ENCODE measurements at places on chromosomes 2 and 18.

DNA sequence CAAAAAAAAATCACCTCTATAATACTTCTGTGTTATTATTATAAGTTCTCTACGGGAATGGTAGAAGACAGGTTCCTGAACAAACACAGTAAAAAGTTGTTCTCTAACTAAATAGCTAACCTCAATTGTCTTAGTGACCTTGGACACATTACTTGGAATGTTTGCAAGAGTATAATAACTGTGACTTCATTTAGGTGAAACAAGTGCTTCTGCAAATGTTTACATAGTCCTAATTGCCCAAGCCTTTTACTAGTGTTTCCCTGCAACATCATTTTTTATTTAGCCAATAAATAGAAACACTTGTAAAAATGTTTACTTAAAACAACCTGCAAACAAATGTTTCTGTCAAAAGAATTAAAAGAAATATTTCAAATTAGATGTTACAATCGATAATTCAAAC lies 9.9 kb downstream of the PLEKHM3 start:
- DNase-seq: no peak

DNA sequence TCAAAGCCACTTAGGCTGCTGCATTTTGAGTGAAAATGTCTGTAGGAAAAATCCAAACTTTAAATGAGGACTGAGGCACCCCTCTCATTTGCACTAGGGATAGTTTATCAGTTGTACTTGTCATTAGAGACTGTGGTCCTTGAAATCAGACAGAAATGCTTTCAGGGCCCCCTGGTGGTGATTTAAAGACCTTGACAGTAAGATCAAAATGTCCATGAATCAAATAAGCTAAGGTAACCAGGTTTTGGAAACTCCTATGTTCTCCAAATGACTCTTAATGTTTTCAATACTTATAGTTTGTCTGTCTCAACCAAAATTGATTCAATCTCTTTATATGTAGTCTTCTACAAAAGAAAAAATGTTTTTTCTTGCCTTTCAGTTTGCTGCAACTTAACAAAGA lies 28.8 kb upstream of the DDX18 start:
- peak; percentile 25 for DNase-seq

- DNase-seq: no peak
Measured at GRCh38 chr2:184004289-184004947, 593.9 kb upstream of the ZNF804A start.

DNA sequence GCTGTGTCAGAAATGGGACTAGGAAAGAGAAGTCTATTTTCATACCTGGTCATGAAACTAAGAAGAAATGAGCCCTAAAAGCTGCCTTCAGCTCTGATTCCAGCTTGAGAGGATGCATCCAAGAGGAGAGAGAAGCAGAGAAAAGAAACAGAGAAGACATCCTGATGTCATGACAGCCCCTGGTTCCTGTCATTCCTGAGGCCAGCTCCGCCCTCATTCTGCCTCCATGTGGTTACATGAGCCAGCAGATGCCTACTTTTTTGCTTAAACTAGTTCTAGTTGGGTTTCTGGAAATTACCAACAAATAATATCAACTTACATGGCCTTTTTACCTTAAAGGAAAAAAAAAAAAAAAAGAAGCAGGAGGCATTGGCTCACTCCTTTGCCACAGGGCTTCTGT lies 14.1 kb upstream of the ACKR3 start:
- no peak for DNase-seq

GRCh38 chr2:32904074-32904473 lies 42.7 kb upstream of the LTBP1 start:
- no peak for DNase-seq

DNA sequence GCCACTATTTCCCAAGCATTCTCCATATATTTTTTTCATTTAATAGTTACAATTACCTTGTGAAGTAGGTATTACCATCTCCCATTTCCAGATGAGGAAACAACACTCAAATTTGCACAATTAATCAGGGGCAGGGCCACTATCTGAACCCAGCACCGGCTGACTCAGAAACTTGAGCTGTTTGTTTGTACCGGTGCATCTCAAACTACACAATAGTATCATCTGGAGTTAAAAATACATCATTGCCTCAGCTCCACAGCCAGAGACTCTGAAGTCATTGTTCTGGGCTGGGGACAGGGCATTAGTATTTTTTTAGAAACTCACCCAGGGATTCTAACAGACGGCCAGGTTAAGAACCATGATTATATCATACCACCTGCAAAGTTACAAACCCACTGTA lies 55.9 kb downstream of the CDCA7 start:
- no peak for DNase-seq

GRCh38 chr2:151478011-151478410 lies 68.3 kb downstream of the RIF1 start:
- DNase-seq: no peak

GRCh38 chr2:143796051-143796450 lies 666.8 kb downstream of the ARHGAP15 start:
- DNase-seq: no peak

DNA sequence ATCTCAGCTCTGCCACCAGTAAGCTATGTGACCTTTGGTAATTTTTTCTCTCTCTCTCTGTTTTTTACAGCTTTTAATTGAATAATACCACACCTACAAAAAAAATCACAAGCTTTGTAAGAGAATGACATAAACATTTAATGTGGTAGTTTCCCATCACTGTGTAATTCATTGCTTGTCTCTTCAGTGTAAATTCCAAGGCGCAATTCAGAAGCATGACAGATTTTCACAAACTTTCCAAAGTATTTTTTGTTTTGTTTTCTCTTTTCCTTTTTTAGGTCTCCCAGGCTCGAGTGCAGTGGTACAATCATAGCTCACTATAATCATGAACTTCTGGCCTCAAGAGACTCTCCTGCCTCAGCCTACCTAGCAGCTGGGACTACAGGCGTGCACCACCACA lies 25.0 kb upstream of the PPM1B start:
- no peak for DNase-seq

DNA sequence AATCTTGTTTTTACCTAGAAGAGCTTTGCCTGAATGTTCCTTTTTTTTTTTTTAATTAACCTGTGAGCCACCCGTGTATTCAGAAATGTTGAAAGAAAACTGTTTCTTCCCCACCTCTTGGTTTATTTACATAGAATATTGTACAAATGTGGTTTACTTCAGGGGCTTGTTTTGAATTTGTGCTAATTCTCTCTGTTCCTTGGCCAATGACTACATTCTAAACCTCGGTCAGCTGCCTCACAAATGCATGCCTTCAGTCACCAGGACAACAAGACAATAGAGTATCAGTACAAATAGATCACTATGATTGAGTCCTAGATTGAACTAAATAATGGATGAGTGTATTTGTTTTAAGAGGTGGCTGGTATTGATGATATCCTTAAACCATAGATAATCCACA lies 36.0 kb downstream of the AGFG1 start:
- no peak for DNase-seq

GRCh38 chr2:26483516-26483915 lies 5.6 kb upstream of the OTOF start:
- DNase-seq: no peak

GRCh38 chr2:230777721-230778120 lies 65.1 kb downstream of the CAB39 start:
- no peak for DNase-seq

- no peak for DNase-seq
Measured at GRCh38 chr2:113755035-113755834, 1.2 kb downstream of the SLC35F5 start.

- DNase-seq: no peak
Measured at GRCh38 chr2:218020281-218020680, 17.5 kb upstream of the TNS1 start.

- DNase-seq: no peak
Measured at GRCh38 chr2:20515290-20516220, 68.7 kb downstream of the RHOB start.

DNA sequence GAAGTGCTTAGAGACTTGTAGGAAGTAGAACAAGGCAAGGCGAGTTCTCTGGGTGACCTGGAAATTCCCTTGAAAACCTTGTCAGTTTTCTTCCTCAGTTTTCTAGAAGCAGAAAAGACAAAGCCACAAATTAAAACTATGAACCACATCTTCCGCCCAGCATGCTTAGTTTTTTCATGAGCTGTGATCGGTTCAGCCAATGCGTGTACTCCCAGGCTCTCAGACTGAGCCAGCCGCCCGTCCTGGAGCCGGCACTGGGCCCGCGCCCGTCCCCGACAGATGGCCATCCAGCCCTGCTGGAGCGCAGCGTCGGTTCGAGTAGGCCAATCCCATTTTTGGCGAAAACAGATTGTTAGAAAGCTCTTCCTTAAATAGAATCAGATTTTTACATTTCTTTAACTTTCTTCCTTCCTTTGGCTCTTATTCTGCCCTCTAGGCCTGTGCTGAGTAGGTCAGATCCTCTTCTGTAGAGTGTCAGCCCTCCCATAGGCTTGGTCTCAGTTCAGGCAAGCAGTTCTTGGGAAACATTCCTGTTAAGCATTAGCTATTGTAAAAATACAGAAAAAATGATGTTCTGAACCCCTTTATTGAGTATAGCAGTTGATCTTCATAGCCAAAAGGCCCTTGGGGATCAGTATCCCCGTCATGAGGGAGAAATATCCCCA lies 112.5 kb downstream of the NCK2 start:
- DNase-seq: no peak

DNA sequence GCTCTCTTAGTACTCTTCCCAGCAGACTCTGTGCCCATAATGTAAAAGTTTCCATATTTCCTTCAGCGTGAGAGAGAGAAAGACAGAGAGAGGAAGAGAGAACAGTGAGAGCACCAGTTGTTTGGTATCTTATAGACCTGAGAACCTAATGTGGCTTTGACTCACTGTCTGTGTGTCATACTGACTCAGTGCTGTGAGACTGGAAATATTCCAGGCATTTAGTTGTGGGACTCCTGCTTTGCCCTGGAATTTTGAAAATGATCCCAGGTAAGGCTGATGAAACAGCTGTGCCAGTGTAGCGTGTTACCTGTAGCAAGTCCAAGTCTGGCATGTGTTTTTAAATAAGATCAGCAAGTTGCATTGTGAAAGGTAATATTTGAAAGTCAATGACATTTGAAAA lies 87.9 kb upstream of the KCNH7 start:
- no peak for DNase-seq

- DNase-seq: no peak
Measured at GRCh38 chr2:172893671-172894070, 158.0 kb downstream of the RAPGEF4 start.

- DNase-seq: no peak
Measured at GRCh38 chr18:36405611-36406010, 108.1 kb downstream of the FHOD3 start.

- no peak for DNase-seq
Measured at GRCh38 chr2:240785424-240786335, 34.3 kb downstream of the KIF1A start.

DNA sequence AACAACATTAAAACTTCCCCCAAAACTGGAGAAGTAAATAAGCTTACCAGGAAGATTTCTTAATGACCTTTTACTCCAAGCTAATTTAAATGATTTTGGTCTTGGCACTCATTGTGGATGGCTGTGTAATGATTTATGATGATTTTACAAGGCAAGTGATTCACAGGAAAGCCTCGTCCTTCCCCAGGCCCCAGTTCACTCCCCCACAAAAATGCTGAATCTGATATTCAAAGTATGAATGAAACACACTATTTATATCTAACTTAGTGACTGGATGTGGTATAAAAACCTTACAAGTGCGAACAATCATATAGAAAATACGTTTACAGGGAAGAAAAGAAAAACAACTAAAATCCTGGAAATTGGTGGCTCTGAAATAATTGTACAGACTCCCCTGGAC lies 49.8 kb downstream of the ZNF516 start:
- no peak for DNase-seq

- DNase-seq: no peak
Measured at GRCh38 chr2:214649440-214650205, 159.9 kb downstream of the BARD1 start.

- no peak for DNase-seq
Measured at GRCh38 chr18:62091487-62092120, 95.3 kb downstream of the PIGN start.

- no peak for DNase-seq
Measured at GRCh38 chr2:238790833-238791230, 57.1 kb upstream of the TWIST2 start.

- no peak for DNase-seq
Measured at GRCh38 chr18:59719544-59720181, 22.4 kb upstream of the CCBE1 start.

DNA sequence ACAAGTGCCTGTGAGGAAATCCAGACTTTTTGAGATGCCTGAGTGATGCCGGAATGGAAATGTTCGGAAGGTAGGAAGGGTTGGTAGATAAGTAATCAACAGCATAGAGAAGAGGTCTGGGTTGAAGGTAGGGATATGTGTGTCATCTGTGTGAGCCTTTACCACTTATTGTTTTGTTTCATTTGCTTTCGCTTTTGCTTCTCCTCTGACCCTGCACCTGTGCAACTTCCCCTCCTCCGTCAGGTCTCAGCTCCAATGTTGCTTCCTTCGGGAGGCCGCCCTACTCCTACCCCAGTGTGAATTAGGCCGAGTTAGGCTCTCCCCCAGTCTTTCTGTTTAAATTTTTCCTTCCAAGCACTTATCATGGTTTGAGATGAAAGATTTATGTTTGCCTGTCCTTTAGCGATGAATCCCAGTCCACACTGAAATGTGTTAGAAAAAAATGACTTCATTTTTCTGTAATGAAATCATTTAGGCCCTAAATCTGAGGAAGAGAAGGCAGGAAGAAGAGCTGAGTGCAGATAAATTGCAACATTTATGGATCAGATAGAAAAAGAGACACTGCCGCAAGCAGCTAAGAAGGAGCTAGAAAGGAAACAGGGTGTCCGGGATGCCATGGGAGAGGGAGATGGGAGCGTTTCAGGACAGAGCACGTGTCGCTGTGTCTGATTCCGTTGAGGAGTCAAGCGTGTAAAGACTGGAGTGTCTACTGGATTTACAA lies 139.6 kb upstream of the PELI1 start:
- DNase-seq: no peak

DNA sequence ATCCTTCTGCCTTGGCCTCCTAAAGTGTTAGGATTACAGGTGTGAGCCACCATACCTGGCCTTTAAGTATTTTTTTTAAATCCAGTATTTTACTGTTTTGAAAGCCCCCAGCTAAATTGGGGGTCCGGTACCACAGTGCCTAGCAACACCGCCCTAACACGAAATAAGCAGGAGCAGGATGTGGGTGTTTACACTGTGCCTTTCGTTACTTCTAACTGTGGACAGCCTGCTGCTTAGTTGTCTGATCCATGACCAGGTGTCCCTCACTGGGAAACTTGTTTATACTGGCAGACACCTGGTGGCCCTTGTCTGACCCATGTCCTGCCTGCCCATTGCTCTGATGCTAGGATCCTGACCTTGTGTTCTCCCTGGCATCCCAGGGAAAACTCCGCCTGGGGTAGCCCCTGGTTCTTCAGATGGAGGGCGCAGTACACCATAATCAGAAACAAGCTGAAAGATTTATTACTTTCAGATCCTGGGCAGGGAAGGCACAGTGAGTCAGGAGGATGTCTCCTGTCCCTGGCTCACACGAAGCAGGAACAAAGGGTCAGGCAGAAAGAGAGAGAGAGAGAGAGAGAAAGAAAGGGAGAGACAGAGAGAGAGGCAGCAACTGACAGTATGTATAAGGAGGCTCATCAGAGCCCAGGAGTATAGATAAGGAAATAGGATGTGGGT lies 55.7 kb downstream of the NCAPH start:
- DNase-seq: no peak

DNA sequence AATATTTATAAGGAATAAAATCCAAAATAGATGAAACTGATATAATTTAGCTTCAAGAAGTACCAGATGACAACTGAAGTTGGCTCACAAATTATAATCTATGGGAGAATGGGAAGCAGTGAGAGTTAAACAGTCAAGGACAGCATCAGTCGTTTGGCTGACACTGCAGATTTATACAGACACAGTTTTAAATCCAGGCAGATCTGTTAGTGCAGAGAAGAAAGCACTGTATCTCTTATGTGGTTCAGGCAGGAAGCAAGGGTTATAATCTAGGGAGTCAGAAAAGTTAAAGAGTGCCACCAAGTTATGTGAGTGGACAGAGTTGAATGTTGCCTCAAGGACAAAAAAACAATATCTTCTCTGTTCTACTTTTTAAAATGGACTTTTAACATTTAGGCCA lies 880.2 kb downstream of the TSN start:
- DNase-seq: no peak
